Effector CD4-positive, alpha-beta T cell (primary cell): ENCODE measurements at places on chromosomes 3 and 15.

DNA sequence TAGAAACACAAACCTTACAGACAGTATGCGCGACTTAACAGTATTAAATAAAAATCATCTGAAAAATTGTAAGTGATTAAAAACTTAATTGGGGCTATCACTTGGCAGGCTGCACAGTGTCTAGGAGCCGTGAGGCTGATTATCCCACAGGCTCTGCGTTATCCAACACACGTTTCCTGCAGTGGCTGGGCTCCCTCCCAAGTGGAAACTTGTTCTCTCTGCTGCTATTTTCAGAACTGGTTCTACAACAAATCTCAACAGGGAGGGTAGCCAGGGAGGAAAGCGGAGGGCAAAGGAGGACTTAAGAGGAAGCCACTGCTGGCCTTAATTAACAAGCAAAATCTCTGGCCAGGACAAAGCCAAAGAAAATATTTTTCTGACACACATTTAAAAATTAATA is 555.2 kb downstream of the MAGI1 start:
- no peak for DNase-seq

GRCh38 chr3:8254489-8254888 is 247.1 kb upstream of the LMCD1 start:
- no peak for DNase-seq

- no peak for DNase-seq
Observed at GRCh38 chr15:50576166-50576565, 29.7 kb upstream of the USP50 start.

- no peak for DNase-seq
Observed at GRCh38 chr15:89303986-89304385, 30.6 kb downstream of the POLG start.

DNA sequence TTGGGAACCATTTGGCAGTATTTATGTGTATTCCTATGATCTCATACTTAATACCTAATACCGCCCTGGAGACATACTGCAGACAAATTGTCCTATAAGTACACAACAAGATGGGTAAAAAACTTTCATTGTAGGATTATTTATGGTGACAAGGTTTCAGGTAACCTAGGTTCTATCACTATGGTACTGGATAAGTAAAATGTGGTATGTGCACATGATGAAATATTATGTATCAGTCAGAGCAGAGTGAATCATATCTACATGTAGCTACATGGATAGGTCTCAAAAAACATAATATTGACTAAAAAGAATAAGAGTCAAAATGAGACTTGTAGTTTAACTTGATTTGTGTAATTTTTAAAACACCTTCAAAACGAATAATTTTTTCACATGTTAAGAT is 147.8 kb downstream of the LEKR1 start:
- DNase-seq = no peak

DNA sequence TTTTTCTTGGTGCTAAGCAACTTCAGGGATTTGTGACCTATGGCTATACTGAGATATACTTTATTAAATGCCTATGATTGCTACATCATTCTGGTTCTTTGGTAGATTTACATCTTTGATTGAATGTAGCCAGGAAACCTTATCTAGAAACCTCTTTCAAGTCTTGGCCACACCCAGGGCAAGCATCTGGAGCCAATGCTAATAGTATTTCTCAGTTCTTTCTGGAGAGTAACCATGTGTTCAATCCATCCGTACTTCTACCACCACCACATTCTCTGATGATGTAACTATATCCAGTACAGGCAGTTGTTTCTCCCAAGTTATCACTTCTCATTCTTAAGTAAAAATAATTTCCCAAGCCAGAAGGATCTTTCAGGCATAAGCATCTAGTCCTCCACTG is 69.0 kb downstream of the NME9 start:
- no peak for DNase-seq

DNA sequence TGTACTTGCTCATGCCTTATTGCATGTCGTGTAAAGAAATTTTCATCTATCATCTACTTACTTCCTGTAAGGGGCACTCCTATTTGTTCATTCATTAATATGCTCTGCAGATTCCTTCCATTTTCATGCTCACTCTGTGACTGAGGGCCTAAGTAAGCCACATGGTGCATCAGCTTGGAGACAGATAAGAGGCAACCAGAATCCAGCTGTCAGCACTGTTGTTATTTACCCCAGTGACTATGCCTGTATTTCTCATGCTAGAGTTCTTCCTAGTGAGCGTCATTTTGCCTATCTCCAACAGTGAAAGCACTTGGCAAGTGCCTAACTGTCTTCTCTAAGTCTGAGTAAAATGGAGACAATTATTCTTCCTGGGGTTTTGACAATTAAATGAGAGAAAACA is 124.8 kb upstream of the ABI3BP start:
- DNase-seq = no peak
